ENCODE measurements at places on chromosomes 12 and 14. TPM values are rescaled to one million over a fixed set of nuclear protein-coding genes. Genes with fewer than 3 reads are reported as not detected.

DNA sequence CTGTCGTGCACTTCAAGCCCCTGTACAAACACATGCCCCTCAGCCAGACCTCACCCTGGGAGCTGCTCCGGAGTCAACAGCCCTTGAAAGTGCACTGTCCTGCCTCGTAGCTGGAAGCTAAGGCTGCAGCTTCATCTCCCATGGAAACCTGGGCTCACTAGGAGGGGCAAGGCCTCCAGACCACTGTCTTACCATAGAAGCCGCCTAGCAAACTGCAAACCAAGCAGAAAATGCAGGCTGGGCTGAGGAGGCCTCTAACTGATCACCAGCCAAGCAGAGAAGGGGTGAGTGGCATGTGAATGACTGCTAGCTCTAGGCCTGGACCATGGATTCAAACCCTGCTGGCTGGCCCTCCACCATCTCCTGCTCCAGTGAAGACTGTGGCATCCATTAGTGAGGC lies 340.2 kb downstream of the CACNA1C start:
- no peak for DNase-seq

GRCh38 chr12:53082637-53083175 lies 3.5 kb upstream of the SPRYD3 start:
- no peak for DNase-seq

GRCh38 chr12:96534339-96534738 lies 45.0 kb downstream of the CFAP54 start:
- DNase-seq: no peak

DNA sequence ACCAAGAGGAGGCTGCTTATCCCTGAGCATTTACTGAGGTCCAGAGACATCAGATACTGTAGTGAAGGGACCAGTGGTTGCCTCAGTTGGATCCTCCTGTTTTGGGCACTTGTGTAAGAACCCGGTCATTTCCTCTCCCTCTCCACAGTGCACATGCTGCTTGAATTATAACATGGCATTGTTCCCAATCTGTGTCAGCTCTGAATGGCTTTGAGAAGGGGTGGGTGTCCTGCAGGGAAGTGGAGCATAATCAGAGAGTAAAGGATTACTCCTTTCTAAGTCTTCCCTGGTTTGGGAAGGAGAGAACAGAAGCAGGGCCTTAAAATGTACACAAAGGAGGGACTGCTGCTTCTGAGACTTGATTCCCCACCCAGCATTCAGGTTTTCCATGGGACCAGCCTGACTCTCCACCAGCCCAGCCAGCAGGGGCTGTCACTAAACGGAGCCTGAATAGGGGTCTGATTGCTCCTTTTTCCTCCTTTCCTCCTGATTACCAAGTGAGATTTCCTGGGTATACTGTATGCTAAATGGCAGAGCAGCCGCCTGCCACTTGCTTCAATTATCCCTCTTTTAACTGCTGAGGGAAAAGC lies 78.4 kb downstream of the NRXN3 start:
- DNase-seq: no peak

GRCh38 chr12:127909041-127909440 lies 357.9 kb upstream of the TMEM132C start:
- DNase-seq: no peak

DNA sequence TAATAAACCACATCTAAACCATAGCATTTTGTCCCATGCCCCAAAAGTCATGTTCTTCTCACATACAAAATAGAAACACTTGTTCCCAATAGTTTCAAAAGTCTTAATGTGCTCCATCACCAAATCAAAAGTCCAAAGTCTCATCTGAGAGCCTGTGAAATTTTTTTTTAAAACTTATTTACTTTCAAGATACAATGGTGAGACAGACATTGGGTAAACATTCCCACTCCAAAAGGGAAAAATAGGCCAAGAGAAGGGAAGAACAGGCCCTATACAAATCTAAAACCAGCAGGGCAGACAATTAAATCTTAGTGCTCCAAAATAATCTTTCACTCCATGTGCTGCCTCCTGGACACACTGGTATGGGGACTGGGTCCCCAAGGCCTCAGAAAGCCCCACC lies 84.4 kb upstream of the AMIGO2 start:
- DNase-seq: no peak

GRCh38 chr12:65188179-65188701 lies 18.9 kb downstream of the LEMD3 start:
- no peak for DNase-seq

- no peak for DNase-seq
Observed at GRCh38 chr12:66668311-66668710, 10.6 kb downstream of the GRIP1 start.

DNA sequence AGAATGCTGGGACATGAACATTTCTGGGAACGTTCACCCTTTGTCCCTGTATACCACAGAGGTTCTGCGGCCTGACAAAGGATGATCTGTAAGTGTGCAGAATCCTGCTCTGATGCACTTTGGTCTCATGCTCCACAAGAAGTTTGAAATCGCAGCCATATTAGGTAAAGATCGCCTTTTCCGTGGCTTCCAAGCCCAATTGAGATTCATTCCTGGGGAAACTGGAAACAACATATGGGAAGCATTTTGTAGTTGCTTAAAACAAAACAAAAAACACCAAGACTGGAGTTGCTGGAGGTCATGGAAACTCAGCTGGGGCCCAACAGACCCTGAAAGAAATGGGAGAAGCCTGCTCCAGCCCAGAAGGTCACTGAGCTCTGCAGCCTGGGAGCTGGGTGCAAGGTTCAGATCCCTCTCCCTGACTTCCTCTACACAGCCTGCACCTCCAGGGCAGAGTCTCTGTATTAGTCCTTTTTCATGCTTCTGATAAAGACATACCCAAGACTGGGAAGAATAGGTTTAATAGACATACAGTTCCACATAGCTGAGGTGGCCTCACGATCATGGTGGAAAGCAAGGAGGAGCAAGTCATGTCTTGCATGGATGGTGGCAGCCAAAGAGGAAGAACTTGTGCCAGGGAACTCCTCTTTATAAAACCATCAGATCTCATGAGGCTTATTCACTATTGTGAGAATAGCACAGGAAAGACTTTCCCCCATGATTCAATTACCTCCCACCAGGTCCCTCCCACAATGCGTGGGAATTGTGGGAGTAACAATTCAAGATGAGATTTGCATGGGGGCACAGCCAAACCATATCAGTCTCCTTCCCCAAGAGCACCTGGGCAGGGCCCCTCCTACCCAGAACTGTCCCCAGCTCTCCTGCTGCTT lies 60.8 kb upstream of the CHGA start:
- DNase-seq: no peak

DNA sequence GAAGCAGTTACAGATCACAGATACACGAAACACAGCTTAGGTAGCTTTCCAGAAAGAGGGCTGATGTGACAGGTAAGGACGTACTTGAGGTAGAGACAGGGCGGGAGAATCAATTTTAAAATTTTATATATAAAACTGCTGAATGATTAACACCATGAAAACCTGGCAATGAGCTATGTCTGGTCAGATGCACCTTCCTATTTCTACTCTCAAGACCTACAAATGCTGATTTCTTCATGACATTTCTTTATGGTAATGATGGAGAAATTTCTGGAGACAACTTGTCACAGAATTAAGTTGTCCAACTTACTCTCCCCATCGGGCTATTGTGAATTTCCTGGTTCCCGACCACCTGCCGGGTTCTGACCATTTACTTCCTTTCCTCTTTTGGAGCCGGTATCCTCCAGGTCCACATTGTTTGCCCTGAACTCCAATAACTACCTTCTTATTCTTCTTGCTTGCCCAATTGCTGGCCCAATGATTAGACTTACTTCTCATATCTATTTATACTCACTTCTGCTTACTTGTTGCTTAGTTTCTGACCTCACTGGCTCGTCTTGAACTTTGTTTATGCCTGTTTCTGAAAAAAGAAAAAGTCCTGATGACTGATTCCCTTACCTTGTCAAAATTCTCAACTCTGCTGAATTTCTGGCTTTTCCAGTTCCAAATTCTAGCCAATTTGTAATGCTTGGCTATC lies 12.8 kb upstream of the ATP2B1 start:
- no peak for DNase-seq

DNA sequence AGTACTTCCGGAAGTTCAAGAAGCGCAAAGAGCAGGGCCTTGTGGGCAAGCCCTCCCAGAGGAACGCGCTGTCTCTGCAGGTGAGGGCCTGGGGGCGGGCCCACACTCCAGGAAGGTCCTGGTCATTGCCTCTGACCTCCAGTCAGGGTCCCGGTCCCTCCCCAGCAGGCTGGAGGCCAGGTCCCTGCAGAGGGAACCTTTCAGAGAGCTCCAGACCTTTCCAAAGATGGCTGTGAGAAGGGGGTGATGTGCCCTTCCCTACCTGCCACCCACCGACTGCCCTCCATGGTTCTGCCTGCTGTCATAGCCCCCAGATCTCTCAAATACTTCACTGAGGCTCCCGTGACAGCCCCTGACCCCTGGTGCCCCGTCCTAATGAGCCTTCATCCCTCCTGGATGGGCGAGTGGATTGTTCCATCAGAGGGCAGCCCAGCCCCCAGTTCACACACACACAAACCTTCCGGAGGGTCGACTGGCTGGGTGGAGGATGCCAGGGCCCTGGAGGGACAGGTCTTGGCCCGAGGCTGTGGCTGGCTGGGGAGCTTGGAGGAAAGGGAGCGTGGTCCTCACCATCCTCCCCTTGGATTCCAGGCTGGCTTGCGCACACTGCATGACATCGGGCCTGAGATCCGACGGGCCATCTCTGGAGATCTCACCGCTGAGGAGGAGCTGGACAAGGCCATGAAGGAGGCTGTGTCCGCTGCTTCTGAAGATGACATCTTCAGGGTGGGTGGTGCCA lies 117.5 kb upstream of the FKBP4 start:
- DNase-seq: no peak

GRCh38 chr12:103855036-103855712 lies 14.1 kb upstream of the NT5DC3 start:
- DNase-seq: no peak

The CBLN3 gene
- polyA plus RNA-seq: 2.2 TPM

The REP15 gene
- polyA plus RNA-seq: 3.6 TPM

The PRH2 gene
- polyA plus RNA-seq: not detected

The NFE2 gene
- polyA plus RNA-seq: 1.9 TPM

The RIN3 gene
- polyA plus RNA-seq: 8.0 TPM

The MYF6 gene
- polyA plus RNA-seq: 0.10 TPM
